ENCODE measurements at places on chromosomes 16 and 17.

GRCh38 chr17:1558401-1558800 is 4.2 kb downstream of the PITPNA start:
- DNase-seq: no peak

- no peak for DNase-seq
Observed at GRCh38 chr16:1787322-1788094, 4.7 kb downstream of the NUBP2 start.

DNA sequence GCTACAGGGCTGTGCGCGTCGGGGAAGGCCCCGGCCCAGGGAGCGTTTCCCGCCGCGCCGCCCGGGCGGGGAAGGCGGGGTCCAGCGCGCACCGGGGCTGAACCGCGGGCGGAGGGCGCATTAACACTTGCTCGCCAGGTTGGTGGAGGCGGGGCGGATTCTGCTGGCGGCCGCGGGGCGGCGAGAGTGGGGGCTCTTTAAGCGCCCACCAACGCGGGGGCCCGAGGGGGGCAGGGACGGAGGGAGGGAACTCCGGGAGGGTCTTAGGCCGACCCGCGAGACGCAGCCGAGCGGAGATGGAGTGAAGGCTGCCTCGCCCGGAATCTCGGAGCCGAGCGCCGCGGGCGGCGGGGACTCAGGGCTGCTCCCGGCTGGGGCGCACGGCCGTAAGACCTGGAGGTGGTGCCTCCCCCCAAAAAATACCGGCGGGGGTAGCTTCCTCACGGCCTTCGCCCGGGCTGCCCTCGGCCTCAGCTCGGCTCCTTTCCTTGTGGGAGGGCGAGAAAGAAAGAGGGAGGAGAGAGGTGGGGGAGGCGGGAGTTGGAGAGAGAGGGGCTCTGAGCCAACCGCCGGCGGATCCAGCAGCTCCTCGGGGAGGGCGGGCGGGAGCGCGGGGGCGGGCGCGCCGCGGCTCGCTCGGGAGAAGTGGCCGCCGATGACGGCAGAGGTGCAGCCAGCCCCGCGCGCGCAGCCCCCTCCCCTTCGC is 415 bp upstream of the FOXF1 start:
- no peak for DNase-seq

DNA sequence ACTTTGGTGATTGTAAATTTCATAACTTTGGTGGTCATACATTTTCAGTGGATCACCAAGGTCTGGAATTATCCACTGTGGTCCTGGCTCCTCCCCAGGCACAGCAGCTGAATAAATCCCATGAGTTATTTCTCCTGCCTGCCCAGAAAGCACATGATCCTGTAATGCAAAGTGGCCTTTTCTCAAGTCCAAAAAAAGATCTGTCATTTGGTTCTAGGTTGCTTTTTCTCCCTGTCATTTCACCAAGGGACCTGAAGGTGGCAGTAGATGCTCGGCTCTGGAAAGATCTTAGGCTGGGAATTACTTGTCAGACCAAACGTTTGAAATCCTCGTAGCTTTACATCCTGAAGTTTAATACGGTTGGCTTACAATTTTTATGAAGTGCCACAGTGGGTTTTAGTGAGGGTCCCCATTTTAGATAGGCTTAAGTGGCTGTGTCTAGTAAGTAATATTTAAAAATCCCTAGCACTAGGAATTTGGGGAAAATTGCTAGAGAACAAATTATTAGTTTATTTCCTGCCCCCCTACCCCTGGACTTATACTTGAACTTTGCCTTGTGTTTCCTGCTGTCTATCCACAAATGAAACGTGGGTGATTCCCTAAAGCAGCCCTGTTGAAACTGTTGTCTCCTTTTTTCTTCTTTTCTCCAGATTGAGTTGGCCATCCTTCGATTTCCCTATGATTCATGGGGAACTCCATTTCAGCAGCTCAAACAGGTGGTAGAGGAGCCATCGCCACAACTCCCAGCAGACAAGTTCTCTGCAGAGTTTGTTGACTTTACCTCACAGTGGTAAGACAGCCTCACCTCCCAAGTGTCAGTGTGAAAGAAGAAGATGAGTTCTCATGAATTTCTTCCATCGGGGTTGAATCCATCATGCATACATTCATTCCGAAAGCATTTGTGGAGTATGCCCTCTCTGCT is 111.7 kb downstream of the MAP2K6 start:
- DNase-seq: peak; percentile 72
